Stimulated activated CD4-positive, alpha-beta T cell treated with anti-CD3 and anti-CD28 coated beads, TNF-alpha, amount 100 ng/mL, for 24 hours (primary cell): ENCODE measurements at places on chromosomes 5 and 9.

GRCh38 chr5:4990462-4990861 is 149.7 kb upstream of the ADAMTS16 start:
- DNase-seq, result no peak

- no peak for DNase-seq
Observed at GRCh38 chr5:132199116-132199680, 28.5 kb downstream of the P4HA2 start.

DNA sequence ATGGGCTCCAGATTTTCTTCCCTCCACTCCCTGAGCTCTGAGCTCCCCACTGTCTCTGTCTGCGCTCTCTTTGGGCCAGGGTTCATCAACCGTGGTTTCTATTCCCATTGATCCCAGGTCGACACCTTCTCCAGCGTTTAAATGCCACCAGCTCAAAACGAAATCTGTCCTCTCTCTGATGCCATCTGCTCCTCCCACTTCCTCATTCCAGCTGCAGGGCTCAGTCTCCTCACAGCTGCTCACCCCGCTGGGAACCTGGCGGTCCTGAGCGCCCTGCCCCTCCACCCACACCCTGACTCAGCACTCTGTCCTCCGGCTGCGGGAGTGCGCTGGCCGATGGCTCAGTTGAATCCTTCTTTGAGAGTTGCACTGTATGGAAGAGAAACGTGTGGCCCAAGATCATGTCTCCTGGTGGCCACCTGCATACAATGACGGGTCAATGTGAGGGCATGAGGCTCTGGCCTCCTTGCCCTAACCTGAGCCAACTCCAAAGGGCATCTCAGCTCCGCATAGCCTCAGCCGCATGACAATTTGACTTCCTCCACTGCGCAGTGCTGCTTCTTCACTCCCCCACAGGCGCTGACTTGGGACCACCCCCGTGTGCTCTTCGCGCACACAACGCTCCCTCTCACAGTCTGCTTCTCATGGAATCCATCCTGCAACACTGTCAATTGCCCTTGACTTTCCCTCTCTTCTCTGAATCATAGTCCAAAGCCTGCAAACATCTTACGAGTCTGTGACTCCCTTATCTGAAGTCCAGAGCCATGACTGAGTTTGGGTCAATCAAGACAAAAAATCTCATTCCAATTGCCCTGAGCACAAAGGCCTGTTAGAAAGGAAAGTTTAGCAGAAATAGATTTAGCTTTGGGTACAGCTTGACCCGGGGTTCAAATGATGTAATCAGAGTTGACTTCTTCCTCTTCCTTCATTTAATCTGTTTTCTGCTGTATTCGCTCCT is 82.4 kb downstream of the PTCH1 start:
- DNase-seq, result no peak

GRCh38 chr5:164336276-164336675 is 830.9 kb downstream of the MAT2B start:
- DNase-seq, result no peak

GRCh38 chr9:89675058-89675742 is 70.4 kb downstream of the GADD45G start:
- DNase-seq, result no peak

GRCh38 chr9:27457445-27457844 is 66.6 kb upstream of the IFNK start:
- DNase-seq, result no peak

- DNase-seq, result no peak
Observed at GRCh38 chr5:151144275-151144674, 13.3 kb downstream of the ANXA6 start.

- DNase-seq, result no peak
Observed at GRCh38 chr5:63963080-63963735, 963 bp upstream of the HTR1A start.

DNA sequence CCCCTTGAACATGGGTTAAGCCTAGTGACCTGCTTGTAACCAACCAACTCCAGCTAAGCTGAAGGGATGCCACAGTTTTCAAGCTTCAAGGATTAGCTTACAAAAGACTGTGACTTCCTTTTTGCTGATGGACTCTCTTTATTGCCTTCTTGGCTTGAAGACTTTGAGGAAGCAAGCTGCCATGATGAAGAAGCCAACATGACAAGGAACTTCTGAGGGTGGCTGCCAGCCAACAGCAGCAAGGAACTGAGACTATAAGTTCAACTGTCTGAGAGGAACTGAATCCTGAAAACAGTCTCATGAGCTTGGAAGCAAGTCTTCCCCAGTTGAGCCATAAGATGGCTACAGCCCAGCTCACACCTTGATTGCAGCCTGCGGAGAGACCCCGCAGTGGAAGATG is 116.1 kb upstream of the TAF11L2 start:
- no peak for DNase-seq

DNA sequence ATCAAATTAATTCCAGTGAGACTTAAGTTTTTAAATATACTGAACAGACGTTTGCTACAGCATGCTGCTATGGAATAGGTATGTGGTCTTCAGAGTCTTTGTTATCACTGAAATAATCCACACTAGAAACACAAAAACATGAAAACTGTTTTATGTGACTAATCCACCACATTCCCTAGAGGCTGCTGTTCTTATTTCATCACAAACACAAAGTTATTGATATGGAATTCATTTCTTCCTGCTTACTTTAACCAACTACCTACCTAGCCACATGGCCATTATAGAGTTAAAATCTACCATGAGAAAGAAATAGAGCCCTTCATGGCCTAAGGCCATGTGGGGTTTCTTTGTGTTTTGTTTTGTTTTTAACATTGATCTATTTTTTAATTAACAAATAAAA is 232.3 kb upstream of the PTGER4 start:
- DNase-seq, result no peak

DNA sequence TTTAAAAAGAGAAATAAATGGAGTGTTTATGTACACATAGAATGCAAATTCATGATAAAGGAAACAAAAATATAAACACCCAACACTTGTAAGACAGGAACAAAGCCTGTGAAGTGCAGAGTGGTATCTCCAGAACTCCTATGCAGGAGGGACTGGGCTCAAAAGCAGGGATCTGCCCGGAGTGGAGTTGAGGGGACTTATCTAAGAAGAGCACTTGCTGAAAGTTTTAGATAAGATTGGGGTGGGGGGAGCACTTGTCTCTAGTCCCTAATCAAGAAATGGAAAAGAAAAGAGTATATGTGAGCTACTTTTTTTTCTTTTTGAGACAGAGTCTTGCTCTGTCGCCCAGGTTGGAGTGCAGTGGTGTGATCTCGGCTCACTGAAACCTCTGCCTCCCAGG is 840.4 kb downstream of the MAT2B start:
- DNase-seq, result no peak

DNA sequence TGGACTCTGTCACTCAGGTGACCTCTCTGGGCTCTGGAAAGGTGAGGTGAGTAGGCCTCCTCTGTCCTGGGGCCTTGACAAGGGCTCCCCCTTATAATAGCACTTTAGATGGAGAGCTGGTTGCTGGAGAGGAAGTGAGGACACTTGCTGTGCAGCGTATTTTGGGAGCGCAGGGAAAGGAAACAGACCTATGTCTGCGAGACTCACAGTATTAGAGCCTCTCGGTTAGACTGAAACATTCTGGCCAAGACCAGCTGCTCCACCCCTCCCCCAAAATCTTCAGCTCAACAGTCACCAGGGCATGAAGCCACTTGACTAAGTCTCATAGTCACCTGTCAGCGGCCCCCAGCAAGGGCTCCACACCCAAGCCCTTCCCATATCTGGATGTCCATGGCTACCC is 213.6 kb downstream of the AGTPBP1 start:
- DNase-seq, result no peak

DNA sequence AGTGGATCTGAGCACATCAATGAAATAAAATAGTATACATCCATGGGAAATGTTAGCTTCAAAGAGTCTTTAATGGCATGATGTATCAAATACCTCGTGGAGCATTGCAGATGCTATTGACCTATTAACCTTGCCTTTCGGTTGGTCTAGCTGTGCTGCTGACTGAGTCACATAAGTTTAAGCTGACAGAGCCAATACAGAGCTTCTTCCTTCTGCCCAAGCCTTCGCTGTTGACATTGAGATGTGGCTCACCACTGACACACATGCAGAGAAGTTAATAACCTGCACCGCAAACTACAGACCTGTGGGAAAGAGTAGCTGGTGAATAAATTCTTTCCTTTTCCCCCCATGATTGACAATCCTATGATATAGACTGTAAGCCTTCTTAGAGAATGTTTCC is 78.2 kb downstream of the LURAP1L start:
- no peak for DNase-seq

- no peak for DNase-seq
Observed at GRCh38 chr5:141799507-141800167, 78.6 kb downstream of the PCDH1 start.

GRCh38 chr5:69158039-69158438 is 8.9 kb upstream of the CCNB1 start:
- no peak for DNase-seq

DNA sequence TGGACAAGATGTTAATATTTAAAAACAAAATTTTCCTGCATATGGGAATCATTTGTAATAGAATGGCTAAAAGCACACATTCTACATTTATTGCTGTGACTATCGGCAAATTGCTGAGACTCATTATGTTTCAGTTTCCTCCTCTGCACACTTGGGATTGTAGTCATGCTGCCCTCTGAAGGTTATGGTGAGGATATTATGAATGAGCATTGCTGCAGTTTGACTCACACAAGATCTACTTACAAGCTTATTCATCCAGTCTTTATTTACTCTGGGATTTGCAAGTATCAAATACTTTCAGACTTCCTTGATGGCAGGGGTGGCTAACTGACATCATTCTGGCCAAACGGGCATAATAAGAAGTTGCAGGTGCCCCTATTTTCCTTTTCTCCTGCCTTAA is 9.5 kb upstream of the NFIL3 start:
- DNase-seq, result no peak

DNA sequence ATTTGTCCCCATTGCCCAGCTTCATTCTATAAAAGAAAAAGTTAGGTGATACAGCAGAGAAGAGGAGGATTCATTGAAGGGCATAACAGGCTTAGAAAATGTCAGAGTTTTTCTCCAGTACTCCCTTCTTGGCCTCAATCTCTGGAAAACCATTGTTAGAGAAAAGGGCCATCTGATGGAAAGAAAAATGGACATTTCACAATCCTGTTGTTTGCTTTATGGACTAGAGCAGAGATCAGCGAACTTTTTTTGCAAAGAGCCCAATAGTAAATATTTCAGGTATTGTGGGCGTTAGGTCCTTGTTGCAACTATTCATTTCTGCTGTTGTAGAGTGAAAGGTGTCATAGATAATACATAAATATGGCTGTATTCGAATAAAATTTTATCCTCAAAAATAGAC is 208.8 kb downstream of the TLE4 start:
- no peak for DNase-seq

- no peak for DNase-seq
Observed at GRCh38 chr5:78060421-78060820, 234.1 kb downstream of the AP3B1 start.

- DNase-seq, result no peak
Observed at GRCh38 chr5:68883436-68883835, 210.4 kb upstream of the SLC30A5 start.

DNA sequence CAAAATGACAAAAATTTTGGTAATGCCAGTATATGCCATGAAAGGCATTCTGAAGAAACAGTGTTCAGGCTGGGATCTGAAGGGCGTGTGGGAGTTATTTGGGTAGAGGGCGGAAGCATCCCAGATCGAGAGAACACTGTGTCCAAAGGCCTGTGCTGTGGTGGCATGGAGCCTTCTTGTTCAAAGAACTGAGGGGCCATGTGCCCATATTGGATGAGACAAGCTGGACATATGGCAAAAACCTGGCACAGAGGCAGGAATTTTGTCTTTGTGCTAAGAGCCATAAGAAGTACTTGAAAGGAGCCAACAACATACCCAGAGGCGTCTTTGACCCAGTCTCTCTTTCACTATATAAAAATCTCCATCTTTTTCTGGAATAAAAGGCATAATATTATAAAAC is 128.0 kb downstream of the SYK start:
- DNase-seq, result no peak

- no peak for DNase-seq
Observed at GRCh38 chr9:132486706-132487350, 76.8 kb downstream of the CFAP77 start.

GRCh38 chr9:95626885-95627558 is 110.3 kb upstream of the PTCH1 start:
- DNase-seq, result peak; percentile 61

DNA sequence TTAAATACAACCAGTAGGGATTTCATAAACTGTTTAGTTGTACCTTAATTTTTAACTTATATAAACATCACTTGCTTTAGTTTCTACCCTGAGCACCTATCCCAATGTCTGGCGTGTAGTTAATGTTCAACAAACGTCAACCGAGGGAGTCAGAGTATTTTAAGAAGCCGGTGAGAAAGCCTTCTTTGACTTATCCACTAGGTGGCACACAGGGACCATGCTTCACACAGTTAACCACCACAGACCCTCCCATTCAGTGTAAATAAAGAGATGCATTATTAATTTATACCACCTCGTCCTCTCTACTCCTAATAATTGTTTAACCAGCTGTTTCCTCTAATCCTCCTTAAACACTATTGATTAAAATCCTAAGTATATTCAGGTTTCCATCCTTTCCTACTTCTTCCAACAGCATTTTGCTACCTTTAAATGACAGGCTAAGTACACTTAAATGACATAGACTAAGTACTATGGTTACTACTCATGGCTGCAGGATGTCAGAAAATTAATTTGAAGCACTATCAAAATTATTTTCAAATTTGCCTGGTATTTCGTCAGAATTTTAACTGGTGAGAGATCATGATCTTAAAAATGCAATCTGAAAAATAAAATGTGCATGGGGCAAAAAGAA is 2.3 kb downstream of the HAPLN1 start:
- no peak for DNase-seq

DNA sequence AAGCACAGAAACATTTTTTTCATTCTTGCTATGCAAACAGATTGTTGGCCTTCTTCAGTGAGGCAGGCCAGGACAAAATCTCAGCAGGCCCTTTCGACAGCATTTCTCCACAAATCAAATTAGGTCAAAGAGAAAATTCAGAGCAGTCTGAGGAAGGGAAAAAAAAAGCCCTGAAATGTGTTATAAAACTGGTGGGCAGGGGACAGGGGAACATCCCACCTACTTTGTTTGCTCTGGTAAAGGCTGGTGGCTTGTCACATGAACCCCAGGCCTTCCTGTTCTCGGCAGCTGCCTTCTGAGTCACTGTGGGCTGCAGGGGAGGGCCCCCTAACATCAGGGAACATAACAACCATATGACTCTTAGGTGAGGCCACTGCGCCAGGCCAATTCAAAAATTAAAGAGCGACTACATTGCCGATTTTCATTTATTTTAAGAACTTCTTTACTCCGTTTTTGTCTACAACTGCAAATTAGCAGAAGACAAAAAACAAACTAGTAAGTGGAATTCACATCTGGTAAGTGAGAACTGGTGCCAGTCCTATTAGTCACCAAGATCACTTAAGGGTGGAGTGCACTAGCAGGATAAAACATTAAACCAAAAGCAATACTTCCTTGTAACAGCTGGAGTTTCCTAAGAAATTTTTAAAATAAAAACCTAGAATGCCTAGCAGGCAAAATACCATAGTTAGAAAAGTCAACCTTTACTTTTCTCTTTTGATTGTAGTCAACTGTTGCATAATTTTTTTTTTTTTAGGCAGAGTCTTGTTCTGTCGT is 46.2 kb upstream of the DENND4C start:
- DNase-seq, result peak; percentile 69

- DNase-seq, result no peak
Observed at GRCh38 chr5:29853711-29854220, 1339.7 kb upstream of the CDH6 start.

- no peak for DNase-seq
Observed at GRCh38 chr5:115455301-115455707, 89.3 kb downstream of the FEM1C start.
